Stimulated activated CD4-positive, alpha-beta T cell treated with anti-CD3 and anti-CD28 coated beads, Interleukin-1b, Interleukin-23, amount 100 ng/mL, for 4 hours (primary cell): ENCODE measurements at places on chromosomes 1 and 21.

DNA sequence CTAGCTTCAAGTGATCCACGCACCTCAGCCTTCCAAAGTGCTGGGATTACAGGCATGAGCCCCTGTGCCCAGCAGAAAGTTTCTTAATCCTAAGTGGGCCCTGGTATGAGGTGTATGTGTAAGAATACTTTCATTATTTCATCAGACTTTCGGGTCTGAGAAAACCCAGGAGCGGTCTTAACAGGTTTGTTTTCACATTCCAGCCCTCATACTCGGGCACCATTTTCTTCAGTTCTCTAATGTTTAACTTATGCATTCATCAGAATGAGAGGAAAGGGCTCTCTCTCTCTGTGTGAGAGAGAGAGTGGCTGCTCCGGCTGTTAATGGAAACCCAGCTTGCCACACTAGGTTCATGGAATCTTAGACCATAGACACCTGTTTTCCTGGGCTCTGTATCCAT lies 4.2 kb upstream of the PADI1 start:
- DNase-seq: no peak

- no peak for DNase-seq
These were observed 77.5 kb downstream of the RRAGC start for GRCh38 chr1:38781872-38782617.

- no peak for DNase-seq
These were observed 249.0 kb downstream of the PTPRC start for GRCh38 chr1:198887866-198888265.

DNA sequence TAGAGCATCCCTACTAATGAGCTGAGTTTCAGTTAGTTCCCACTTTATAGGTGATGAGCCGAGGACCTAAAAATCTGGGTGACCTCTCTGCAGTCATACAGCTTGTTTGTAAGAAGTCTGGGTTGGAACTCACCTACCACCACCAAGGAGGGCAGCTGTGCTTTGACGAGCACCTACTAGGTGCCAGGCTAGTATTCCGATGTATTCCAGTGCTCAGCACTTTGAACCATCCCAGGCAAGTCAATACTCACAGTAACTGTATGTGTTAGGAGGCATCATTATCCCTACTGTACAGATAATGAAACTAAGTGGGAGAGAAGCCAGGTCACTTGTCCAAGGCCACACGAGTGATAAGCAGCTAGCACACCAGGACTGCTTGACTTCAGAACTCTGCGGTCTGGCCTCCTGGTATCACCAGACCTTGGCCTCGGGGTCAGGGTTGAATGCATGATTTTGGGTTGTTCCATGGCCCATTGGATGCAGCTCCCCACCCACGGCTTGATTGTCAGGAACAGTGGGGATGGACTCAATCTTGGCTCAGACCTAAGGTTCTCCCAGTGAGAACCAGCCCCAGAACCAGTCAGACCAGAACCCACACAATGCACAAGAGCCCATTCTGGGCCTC lies 20.7 kb downstream of the ECE1 start:
- no peak for DNase-seq

DNA sequence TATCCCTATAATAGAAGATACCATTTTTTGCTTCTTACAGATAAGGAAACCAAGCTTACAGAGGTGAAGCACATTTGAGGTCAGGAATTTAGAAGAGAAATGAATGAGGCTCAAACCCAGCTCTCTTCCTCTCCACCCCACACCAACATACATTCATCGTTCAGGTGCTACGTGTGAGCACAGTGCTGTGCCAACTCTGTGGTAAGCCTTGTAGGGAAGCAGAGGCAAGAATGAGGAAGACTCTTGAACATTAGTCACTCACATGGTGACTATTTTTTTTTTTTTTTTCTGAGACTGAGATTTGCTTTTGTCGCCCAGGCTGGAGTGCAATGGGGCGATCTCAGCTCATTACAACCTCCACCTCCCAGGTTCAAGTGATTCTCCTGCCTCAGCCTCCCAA lies 314.0 kb downstream of the NTNG1 start:
- DNase-seq: no peak

GRCh38 chr21:39523399-39523798 lies 71.6 kb downstream of the SH3BGR start:
- DNase-seq: no peak

DNA sequence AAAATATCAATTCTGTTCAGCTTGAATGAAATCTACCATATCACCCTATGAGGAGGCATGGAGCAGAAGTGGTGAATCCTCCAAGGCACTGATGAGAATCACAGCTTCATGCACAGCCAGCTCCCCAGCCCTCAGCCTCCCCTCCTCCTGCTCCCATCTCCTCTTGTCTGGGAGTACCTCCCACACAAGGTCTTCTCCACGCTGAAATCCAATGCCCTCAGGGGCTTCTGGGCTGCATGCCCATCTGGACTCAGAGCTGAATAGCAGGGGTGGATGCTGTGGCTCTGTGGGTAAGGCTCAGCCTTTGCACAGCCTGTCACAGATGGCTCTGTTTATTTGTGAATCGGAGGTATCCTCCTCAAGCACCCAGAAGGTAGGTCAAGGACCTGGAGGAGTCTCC lies 48.6 kb downstream of the KCNC4 start:
- DNase-seq: no peak
